ENCODE measurements at places on chromosomes 12 and 14.
A peak's percentile ranks its signal among the peaks of the same experiment; 100 is the strongest.

DNA sequence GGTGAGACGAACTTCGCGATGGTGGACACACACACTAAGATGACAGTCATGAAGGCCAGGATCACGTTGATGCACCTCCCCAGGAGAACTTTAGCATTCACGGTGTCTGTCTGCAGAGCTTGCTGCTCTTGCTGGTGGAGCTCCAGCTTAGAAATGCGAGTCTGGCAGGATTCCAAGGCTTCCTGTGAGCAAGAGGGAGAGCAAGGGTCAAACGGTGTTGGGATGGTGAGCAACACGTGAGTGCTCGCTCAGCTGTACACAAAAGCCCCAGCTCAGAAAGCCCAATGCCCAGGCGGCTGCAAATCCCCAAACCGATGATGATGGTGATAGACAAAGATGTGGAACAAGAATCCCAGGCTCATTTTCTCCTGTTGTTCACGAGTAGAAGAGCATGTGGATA lies 78.8 kb downstream of the TMCC3 start:
- DNase-seq: peak; percentile 36

DNA sequence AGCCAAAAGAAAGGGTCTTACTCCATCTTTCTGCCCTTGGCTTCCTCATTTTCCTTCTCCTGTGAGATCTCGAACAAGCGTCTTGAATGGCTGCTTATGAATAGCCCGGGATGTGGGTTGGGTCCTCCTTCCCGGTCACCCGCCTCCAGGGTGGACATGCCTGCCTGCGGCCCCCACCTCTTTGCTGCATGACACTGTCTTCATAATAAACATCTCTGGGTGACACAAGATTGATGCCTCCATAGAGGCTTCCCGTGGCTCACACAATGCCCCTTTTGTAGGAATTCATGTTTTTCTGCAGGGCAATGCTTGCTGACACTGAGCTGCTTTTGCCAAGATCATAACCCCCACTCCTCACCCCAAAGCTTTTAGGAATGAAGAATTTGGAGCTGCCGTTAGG lies 125.9 kb downstream of the ZNF664 start:
- DNase-seq: no peak

- no peak for DNase-seq
Observed at GRCh38 chr12:124207049-124207448, 87.8 kb upstream of the RFLNA start.

GRCh38 chr14:60723116-60723906 lies 840 bp downstream of the SIX4 start:
- peak; percentile 11 for DNase-seq

DNA sequence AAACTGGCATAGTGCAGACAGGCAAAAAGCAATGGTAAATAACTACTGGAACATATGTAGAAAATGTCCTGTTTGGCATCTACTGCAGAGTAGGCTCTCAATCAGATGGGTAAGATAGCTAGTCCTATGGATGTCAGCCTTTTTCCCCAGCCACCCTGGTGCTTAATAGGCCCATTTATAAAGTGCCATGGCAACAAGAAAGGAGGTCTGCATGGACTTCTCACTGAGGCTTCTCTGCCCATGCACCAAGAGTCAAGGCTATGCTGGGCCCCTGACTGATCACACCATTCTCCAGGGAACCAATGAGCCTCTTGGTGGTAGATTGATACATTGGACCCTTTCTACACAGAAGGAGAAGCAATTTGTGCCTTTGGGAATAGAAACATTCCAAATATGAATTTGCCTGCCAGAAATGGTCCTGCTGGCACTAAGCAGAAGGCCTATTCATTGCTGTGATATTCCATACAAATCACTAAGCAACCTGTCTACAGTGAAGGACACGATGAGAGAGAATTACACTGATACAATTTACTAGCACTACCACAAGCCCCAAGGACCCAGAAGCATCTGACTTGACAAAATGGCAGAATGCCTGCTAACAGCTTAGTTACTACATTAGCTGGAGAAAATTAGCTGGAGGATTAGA lies 43.8 kb downstream of the RESF1 start:
- DNase-seq: no peak

DNA sequence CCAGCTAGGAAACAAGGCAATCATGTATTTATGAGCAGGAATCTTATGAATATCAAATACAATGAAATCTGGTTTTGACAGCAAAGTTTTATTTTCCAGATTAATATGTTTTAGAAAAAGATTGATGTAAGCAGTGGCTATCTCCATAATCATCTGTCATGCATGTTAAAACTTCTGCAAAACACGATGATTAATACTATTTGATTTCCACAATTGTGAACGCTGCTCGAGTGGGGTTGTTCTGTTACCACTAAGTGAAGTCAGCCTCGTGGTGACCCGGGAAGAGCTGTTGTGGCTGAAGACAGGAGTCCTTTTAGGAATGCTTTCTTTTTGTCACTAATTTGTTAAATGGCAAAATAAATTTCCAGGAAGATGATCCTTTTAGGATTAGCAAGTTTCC lies 9.4 kb downstream of the CFAP251 start:
- DNase-seq: no peak

DNA sequence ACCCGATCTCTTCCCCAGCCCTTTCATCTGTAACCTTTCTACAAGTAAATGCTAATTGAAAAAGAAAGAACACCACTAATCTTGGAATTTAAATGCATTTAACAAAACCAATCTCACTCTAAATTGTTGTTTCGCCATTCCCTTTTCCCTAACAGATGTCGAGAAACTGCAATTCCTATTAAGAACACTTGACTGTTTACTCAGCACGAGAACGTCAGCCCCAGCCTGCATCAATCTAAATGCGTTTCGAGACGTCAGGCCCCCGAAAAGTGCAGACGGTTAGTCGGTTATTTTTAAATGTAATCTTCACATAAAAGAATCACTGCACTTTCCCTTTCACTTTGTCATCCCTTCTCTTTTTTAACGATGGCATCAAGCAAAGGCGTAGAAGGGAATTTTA lies 837.6 kb downstream of the VRK1 start:
- no peak for DNase-seq

- DNase-seq: no peak
Observed at GRCh38 chr12:109455706-109456105, 21.4 kb downstream of the KCTD10 start.

GRCh38 chr12:33587354-33587753 lies 147.7 kb upstream of the SYT10 start:
- DNase-seq: no peak

DNA sequence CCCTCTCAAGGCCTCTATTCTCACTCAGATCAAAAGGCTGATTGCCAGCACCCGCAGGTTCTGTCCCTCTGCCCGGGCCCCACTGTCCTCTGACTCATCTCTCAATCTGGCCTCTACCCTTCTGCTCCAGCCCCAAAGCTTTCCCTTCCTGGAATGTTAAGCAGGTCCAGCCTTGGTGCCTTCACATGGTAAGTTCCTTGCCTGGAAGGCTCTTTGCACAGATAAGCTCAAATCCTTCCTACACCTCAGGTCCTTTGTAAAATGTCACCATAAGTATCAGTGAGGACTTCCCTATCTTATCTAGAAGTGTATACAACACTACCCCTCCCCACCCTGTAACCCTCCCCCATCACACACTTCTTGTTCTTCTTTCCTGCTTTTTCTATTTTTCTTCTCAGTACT lies 22.2 kb downstream of the LPCAT3 start:
- no peak for DNase-seq

- DNase-seq: no peak
Observed at GRCh38 chr14:69263364-69263763, 3.4 kb downstream of the GALNT16 start.

DNA sequence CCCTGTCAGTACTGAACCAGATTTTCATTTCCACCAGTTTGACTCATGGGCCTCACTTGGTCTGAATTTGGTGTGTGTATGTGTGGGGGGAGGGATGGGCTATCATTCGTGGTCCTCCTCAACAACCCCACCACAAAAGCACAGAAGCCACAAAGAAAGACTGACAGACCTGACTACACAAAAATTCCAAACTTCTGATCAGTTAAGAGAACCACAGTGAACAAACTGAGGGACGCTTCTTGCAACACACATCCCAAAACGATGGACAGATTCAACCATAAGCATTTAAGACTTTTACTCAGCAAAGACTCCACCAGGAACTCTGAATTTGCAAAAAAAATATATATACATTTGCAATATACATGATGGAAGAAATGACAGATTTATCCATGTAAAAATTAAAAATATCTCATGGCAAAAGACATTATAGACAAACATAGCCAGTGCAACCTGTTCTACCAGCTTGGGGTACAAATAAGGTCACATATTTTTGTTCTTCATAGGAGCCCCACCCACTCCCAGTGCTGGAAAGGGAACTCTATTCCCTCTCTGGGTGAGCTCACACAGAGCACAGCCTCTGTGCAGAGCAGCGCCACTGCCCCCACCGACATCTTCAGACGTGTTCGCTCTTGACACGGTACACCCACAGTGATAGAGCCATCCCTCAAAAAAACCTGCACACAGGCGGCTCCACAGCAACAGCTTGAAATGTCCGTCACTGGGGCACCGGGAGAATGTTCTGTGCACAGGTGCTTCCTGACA lies 49.7 kb downstream of the JAG2 start:
- DNase-seq: no peak

GRCh38 chr14:57573173-57573572 lies 79.5 kb upstream of the CCDC198 start:
- DNase-seq: no peak

DNA sequence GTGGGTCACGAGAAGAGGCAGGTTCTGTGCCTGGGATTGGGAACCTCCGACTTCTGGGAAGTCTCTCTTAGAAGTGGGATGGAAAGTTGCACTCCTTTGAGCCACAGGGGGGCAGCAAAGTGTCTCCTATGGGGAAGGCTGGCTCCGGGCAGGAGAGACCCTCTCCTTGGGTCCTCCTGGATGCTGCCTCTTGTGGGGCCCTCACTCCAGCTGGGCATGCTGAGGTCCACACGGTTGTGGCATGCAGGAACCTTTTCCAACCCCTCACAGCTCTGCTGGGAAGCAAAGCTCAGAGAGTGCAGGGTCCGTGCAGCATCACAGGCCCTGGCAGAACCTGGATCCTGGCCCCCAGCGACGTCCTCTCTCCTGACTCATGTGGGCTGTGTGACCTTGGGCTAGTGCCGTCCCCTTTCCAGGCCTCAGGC lies 17.4 kb downstream of the SDSL start:
- peak; percentile 46 for DNase-seq

- DNase-seq: no peak
Observed at GRCh38 chr12:27957366-27957765, 15.2 kb downstream of the PTHLH start.

- no peak for DNase-seq
Observed at GRCh38 chr14:99687284-99688209, 3.4 kb downstream of the CYP46A1 start.

DNA sequence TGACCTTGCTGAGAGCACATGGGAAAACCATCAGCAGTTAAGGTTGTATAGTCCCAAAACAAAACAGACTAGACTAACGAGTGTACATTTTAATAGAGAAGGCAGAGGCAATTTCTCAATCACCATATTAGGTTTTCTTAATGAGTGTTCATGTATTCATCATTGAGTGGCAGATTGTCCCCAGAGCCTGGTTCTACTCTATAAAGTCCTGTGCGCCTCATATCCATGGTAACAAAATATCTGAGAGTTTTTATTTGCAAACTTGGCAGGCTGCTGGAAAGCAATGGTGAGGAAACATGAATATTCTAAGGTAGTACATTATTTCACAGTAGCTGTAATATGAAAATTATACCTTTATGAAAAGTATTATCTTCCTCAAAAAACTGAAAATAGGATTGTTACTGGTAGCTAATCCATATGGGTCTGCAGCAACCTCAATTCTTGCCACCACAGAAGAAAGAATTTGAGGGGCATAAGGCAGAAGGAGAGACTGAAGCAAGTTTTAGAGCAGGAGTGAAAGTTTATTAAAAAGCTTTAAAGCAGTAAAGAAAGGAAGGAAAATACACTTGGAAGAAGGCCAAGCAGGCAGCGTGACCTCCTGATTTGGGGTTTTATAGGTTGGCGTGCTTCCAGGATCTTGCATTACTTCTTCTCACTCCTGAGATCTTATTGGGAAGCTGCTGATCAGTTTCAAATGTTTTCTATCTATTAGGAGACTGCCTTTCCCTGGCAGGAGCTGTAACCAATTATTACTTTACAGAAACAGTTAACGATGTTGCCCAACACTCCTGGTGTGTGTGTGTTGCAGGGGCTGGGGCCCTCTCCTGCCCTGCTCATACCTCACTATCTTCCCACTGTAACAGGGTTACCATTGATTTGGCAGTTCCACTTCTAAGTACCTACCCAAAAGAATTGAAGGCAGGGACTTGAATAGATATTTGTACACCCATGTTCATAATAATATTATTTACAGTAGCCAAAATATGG lies 154.0 kb upstream of the NUDT4 start:
- DNase-seq: no peak

GRCh38 chr14:23321572-23322547 lies 603 bp downstream of the PABPN1 start:
- DNase-seq: no peak

DNA sequence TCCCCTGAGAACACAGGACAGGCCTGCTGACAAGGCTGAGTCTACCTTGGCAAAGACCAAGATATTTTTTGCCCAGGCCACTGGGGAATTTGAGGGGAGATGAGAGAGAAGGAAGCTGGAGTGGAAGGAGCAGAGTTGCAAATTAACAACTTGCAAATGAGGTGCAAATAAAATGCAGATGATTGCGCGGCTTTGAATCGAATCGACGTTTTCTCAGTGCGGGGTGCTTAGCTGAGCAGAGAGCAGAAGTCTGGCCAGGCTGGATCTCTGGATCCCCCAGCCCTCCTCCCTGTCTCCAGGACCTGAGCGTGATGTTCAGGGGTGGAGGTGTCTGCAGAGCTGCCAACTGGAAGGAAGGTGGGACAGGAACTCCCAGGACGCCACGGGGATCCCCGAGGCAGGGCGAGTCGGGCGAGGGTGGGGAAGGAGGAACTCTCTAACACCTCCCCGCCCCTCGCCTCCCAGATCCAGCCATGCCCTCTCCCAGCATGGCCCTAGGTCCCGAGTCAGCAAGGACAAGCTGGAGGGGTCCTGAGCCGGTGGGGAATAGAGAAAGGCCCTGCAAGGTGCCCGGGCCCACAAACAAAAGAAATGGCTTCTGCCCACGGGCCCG lies 527 bp upstream of the CARMIL3 start:
- DNase-seq: no peak

DNA sequence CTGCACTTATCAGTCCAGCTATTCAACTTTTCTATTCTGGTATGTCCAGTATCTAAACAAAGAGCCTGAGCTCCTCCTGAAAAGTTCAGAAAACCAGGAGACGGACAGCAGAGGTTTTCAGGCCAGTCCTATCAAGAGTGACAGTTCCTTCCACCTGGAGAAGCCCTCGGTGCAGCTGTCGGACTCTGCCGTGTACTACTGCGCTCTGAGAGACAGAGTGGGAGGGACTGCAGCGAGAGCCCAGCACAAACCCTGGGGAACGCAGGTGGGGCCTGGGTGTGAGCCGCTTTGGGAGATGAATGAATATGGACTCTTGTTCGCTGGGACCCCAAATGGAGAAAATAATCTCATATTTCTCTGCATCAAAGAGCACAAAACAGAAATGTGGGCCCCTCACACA lies 329.8 kb upstream of the OR4E1 start:
- no peak for DNase-seq
